Activated effector memory CD4-positive, alpha-beta T cell treated with anti-CD3 and anti-CD28 coated beads, Interleukin-2, amount 50 U/mL, for 16 hours (primary cell): ENCODE measurements at places on chromosomes 3 and 15.

- DNase-seq: no peak
These were observed 7.8 kb upstream of the STAC start for GRCh38 chr3:36372534-36372935.

DNA sequence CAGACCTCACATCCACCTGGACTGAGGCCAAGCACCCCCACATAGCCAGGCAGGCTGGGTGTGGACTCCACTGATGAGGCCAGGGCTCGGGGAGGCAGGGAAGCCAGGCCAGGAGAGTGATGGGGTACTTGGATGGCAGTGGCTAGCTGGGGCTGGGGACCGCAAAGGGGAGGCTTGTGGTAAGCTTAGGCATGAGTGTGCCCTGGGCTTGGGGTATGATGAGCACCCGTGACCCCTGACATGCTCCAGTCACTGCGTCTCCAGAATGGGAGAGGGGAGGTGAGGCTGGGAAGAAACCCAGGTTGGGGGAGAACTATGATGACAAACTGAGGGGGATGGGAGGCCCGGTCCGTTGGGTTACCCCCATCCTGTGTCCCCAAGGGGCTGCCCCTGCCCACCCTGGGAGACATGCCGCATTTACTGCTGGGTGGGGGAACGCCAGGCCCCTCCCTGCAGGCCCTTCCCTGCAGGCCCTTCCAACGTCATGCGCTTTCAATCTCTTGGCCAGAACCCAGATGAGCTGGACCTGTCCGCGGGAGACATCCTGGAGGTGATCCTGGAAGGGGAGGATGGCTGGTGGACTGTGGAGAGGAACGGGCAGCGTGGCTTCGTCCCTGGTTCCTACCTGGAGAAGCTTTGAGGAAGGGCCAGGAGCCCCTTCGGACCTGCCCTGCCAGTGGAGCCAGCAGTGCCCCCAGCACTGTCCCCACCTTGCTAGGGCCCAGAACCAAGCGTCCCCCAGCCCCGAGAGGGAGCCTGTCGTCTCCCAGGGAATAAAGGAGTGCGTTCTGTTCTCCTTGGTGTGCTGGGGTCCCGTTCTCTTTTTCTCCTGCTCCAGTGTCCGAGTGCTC, 34.1 kb downstream of the TSPAN3 start:
- DNase-seq: no peak

DNA sequence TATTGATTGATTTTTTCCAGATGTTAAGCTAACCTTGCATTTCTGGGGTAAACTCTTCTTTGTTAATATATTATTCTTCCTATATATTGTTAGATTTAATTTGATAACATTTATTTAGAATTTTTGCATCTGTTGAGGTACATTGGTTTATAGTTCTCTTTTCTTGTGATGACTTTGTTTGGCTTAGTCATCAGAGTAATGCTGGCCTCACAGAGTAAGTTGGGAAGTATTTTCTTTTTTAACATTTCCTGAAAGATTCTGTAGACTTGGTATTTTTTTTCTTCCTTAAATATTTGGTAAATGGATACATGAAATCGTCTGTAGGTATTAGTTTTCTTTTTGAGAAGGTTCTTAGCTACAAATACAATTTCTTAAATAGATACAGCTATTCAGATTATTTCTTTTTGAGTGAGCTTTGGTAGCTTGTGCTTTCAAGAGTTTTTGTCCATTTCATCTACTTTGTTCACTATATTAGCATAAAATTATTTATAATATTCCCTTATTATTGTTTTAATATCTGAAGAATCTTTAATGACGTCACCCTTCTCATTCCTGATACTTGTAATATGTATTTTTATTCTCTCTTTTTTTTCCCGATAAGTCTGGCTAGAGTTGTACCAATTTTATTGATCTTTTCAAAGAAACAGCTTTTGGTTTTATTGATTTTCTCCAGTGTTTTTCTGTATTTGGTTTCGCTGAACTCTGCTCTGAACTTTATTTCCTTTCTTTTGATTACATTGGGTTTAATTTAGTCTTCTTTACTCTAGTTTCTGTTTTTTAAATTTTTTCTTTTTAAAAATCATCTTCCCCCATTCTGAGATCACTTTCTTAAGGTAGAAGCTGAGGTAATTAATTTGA, 6.5 kb upstream of the HPS3 start:
- DNase-seq: no peak

DNA sequence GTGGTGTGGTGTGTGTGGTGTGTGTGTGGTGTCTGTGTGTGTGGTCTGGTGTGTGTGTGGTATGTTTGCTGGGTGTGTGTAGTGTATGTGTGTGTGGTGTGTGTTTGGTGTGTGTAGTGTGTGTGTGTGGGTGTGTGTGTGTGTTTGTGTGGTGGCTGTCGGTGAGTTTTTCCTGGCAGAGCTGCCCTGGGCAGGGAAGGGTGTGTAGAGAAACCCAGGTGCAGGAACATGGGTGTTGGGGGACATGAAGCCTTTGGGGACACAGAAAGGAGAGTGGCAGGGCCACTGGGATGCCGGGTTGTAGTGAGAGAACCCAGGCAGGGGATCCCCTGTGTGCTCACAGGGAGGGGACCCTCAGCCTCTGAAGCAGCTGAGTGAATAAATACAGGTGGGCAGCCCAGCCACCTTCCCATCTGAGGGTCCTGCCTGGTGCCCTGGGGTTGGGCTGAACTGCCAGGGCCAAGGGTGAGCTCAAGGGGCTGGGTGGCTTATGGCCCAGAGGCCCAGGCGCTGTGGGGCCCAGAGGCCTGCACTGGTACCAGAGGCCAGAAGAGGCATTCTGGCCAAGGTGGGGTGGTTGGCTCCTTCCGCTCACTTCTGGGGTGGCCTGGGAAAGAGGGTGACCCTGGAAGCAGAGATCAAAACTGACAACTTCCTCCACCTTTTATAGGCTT, 48.5 kb upstream of the CTSH start:
- DNase-seq: no peak

DNA sequence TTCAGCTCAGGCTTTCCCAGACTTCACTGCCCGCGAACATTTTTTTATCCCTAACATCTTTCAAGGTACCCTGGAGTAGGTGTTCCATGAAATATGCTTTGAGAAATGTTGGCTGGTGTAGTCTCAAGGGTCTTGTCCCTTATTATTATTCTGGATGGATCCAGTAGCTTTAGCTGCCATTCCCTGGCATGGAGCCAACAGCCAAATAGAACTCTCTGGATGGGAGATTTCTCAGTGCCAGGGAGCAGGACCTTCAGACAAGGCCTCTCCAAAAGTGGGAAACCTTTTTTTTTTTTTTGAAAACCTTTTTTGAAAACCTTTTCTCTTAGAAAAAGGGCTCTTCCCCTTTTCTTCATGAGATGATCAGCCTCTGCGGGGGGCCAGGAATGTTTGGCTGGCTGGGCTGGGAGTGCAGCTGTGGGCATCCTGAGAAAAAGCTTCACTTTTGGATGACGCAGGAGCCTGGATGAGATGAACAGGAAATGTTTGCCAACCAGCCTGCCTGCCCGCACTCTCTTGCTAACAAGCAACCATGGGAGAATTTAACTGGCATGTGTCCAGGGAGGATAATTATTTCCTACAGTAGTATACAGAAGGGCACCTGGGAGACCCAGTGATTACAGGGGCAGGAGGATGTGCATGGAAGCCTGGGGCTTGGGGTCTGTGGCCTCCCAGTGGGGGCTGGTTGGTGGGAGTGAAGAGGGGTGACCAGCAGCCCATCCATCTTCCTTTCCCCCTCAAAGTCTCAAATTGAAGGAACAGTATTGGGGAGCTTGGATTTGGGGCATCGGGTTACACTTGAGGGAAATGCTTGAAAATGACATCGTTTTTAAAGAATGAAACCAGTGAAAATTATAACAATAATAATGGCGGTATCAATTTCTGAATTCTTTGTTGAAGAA, 109.1 kb upstream of the LRIG1 start:
- no peak for DNase-seq
